ENCODE measurements at places on chromosomes 6 and 20. TPM values are rescaled to one million over a fixed set of nuclear protein-coding genes. Genes with fewer than 3 reads are reported as not detected.

DNA sequence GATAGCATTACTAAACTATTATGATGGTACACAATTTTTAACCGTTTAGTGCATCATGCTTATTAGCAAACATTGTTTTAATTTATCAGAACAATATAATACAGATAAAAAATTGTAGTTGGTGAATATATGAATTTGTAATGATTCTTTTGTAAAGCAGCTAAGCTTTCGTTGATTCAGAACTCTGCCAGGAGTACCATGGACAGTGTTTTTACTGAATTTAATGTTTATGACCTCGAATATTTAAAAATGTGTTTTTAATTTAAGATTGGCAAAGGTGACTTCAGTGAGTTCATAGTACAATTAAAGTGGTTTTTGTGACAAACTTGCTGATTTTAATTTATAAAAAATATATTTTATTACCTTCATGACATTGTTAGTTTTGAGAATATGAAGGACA, 10.0 kb downstream of the AFDN start:
- DNase-seq: no peak

GRCh38 chr20:16590041-16590633, 16.9 kb upstream of the KIF16B start:
- no peak for DNase-seq

DNA sequence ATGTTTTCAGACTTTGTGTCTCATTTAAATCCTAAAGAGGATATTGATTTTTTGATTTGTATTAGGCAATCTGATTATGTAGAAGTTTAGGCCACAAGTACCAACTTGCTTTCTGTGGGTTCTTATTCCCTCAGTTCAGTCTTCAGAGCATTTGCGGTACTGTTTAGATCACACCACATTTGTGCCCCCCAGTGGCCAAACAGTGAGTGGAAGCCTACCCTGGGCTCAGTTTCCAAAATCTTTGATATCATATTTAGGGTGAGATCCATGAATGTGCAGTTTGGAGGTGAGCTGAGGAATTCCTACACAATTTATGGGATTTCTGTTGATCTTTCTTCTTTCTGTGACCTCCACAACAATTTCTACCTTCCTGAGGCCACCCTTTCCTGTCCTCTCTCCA, 92.3 kb upstream of the FUT9 start:
- DNase-seq: no peak

DNA sequence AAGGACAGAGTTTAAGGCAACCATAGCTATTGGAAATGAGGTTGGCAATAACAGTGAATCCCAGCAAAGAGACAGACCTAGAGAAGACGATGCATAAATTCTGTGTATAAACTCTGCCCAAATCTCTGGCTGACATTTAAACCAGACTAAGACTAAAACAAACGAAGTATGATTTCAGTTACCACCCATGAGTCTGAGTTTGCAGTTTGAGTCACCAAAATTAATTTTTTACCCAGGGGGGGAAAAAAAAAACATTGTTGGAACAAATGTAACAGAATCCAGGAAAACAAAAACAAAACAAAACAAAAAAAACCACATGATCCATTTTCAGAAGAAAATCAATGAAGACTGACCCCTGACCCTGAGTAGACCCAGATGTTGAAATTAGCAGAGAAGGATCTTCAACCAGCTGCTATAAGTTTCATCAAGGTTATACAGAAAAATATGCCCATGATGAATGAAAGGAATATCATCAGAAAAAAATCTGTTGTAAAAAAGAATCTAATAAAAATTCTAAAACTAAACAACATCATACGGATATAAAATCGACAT, 190.8 kb downstream of the GMDS start:
- no peak for DNase-seq

DNA sequence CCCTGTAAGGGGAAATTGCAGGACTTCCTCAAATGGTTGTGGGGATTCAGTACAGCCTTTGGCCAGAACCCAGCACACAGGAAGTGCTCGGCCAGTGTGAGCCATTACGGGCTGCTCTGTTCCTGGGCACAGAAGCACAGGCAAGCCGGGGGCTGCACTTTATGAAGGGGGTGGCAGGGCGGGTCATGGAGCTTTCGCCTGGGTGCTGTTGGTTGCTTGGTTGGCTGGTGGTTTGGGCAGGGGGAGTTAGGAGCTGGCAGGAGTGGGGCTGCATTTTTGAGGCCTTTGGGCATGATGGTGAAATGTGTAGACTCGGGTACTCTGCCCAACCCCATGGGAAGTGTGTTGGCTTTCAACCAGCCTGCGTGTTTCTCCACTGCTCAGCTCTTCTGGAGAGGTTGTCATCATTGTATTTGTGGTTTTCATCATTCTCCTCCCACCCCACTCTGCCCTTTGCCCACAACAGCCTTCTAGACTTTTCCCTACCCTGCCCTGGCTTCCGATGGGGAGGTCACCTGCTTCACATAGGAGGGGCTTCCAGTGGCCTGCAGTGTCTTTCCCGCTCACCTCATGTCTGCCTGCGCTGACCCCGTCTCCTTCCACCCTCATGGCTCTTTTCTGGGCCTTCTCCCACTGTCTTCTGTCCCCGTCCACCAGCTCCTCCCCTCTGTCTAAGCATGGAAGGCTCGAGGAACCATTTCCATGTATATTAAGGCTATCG, 16.1 kb upstream of the RBM38 start:
- no peak for DNase-seq

DNA sequence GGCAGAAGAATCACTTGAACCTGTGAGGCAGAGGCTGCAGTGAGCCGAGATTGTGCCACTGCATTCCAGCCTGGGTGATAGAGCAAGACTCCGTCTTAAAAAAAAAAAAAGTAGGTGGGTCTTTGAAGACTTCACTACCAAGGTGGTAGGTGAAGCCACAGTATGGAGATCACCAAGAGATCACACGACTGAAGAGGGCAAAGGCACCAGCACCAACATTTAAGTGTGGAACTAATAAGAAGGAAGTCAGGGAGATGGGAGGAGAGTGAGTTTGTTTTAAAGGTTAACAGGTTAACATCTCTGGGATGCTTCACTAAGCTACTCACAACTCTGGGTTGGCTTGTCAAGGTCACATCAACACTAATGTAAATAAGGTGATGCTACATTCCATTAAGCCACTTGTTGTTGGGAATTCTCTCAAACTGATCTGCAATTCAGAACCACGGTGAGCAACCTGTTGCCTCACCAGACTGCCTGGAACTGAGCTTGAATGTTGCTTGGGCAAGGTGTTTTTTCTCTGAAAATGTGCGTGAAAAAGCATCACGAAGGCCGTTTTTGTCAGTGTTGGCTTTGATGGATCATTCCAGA, 48.7 kb downstream of the KCTD20 start:
- no peak for DNase-seq

- DNase-seq: no peak
Observed at GRCh38 chr6:40529040-40529439, 58.1 kb downstream of the LRFN2 start.

GRCh38 chr20:22652681-22653588, 68.6 kb upstream of the FOXA2 start:
- DNase-seq: no peak

DNA sequence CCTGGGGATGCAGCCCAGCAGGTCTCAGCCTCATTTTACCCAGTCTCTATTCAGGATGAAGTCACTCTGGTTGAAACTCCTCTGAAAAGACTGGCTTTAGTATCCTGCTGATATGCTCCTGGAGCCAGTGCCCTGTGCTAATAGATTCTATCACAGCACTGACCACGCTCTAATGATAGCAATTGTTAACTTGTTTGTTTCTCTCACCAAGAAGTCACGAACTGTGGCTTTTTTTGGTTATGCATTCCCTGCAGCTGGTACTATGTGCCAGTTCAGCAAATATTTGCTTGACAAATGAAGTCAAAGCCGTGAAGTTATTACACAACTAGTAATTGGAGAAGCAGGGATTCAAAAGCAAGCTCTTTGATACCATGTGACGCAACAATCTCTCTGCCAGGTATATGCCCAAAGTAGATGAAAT, 754.6 kb downstream of the KIF16B start:
- no peak for DNase-seq

DNA sequence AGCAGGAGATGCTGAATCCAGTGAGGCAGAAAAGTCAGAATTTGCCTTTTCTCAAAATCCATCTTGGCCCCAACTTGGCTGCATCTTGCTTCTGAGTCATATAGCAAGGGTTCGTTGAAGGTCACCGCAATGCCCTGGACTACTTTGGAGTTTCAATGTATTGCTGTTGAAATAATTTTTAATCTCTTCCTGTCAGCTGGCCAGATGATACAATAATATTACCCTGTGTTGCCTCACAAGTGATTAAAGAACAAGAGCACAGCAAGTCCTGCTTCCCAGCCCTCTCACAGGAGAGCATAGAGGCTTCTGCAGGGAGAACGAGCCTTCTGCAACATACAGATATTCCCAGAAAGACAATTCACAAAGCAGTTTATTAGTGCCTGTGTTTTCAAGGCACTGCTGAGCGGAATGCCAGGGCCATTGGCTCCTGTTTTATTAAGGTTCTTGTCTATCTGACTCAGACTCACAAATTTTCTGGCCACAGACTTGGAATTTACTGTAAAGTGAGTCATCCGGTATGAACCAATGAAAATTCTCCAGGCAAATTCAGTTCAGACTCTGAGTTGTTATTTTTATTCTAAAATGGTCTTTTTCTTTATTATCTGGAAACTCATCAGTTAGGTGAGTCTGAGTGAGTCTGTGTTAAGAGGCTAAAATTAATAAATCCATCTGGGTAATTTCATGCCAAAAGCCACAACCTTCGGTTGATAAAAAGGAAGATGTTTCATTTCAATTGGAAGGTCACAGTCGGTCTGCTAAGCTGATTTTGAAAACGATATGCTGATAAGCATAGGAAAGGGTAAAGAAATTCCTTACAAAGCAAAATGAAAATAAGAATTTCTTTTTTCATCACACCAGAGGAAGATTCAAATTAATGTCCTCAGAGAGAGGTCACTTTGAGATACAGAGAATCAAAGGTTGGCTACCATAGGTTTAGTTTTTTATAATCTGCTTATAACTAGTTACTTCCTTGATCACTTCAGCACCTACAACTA, 289.4 kb upstream of the STXBP5 start:
- no peak for DNase-seq

GRCh38 chr6:26312501-26313397, 52.2 kb upstream of the BTN3A2 start:
- peak; percentile 87 for DNase-seq

DNA sequence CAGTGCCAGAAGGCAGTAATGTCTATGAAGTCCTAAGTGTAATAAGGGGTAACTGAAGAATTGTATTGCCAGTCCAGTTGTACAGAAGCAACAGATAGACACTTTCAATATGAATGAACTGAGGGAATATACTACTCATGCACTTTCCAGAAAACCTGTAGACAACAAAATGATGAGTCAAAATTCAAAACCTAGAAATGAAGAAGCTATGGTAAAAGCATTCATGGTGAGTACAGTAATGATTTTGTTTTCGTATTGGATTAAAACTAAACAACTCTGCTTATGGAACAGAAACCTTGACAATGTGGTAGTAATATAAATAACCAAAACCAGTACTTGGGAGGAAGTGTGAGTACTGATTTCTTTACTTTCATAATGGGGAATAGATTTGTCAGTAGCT, 35.0 kb downstream of the ARMC2 start:
- DNase-seq: no peak

DNA sequence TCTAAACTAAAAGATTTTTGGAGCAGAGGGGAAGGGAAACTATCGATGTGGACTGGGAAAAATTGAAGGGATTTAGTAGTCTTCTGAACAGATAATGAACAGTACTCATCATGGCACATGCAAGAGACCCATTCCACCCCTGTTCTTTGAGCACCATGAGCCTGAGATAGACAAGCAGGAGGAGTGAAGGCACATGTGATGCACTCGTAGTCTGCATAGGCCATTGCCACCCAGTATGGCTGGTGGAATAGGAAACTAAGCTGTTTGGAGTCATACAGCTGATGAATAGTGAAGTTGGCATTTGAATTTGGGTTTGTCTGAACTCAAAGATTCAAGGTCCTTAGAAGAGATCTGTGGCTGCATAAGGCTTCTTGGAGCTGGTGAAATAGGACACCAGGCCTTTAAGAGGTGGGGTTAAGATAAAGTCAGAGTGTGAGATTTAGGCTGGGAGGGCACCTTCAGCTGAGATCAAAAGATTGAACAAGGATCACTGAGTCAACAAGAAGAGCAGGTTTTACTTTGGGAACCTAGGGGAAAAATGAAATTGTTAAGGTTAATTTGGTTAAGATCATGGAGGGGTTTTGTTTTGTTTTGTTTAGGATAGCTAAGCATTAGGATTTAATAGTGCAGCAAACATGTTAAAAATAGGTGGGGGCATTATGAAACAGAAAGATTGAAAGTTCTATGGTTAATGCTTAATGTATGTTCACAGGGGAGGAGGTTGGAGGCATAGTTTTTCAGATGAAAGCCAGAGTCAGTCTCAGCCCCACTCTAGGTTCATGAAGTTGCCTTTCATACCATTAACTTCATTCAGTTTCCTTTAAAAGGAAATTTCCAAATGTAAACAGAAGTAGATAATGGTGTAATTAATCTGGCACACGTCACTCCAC, 148.8 kb downstream of the ARID1B start:
- DNase-seq: no peak

- no peak for DNase-seq
Observed at GRCh38 chr6:5481033-5481432, 219.7 kb downstream of the FARS2 start.

DNA sequence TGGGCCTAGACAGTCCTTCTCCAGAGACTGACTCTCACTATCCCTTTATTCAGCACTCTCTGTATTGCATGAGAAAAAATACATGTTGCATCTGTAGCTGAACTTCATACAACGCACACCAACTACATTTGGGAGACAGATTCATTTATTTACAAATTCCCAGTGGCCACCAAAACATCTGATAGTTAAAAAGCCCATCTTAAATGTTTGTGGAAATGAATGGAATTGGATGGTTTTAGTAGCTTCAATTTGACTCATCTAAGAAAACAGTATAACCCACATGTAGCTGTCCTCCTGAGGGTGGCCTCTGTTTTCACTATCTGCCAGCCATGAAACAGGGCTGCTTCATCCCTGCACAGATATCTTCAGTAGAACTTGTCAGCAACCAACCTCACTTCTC, 116.3 kb downstream of the PCSK2 start:
- no peak for DNase-seq

GRCh38 chr6:136318676-136319075, 29.0 kb upstream of the BCLAF1 start:
- no peak for DNase-seq

DNA sequence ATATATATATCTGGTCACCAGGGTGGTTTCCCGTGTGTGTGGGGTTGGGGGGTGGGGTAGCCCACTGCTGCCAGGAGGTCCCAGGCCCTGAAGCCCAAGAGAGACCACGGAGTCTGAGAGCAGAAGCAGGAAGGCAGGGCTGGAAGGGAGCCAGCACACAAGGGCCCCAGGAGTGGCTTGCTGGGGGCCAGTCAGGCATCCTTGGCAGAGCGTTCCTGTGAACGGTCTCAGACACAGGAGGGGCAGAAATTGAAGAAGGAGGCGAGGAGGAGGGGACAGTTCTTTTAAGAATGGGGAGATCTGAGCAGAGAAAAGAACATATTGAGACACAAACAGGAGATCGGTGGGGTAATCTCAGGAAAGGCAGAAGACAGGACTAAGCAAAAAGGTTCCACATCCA, 1.9 kb upstream of the EBF4 start:
- DNase-seq: no peak

MDFI gene
- not detected for total RNA-seq

TFAP2D gene
- total RNA-seq: not detected

PROCR gene
- total RNA-seq: 0.61 TPM

LTA gene
- total RNA-seq: 16.7 TPM

TOX2 gene
- total RNA-seq: 3.9 TPM

WFDC10B gene
- total RNA-seq: not detected

IL17A gene
- not detected for total RNA-seq

TSPO2 gene
- not detected for total RNA-seq

FAM83D gene
- 1.8 TPM for total RNA-seq

MYMX gene
- total RNA-seq: not detected

TCEA2 gene
- 28.4 TPM for total RNA-seq

HTR1E gene
- total RNA-seq: not detected

Data from CD4-positive, alpha-beta T cell (primary cell).